Stimulated activated CD4-positive, alpha-beta T cell treated with anti-CD3 and anti-CD28 coated beads, Interleukin-12 subunit alpha, Interleukin-12 subunit beta, amount 100 ng/mL, for 24 hours (primary cell): ENCODE measurements at places on chromosomes 7 and 10.

- DNase-seq = no peak
Observed at GRCh38 chr10:127215866-127216265, 19.5 kb upstream of the INSYN2A start.

GRCh38 chr7:98878365-98879197 lies at the start of gene TRRAP:
Gene TRRAP, plus strand, starts transcription at chr7:98878532. Its CDS starts 2,619 bp downstream, at chr7:98881151.
- DNase-seq = peak; percentile 57

- DNase-seq = no peak
Observed at GRCh38 chr10:129411772-129412171, 55.3 kb upstream of the MGMT start.

- no peak for DNase-seq
Observed at GRCh38 chr10:132647424-132647823, 109.8 kb downstream of the INPP5A start.

DNA sequence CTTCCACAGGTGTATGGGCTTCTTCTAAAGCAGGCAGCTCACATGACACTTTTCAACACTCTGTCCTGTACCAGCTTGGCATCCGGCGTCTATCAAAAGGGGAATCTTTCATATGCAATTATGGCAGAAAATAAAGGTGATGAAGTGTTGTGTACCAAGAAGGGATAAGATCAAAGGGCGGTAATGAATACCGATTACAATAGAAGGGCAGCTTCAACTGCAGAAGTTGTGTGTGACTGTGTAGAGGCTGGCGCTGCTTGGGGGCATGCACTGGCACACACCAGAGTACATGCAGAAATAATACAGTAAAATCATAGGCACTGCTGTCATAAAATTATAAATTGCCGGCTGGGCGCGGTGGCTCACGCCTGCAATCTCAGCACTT lies 744.7 kb downstream of the LRMDA start:
- no peak for DNase-seq

- DNase-seq = no peak
Observed at GRCh38 chr10:93062514-93063143, 2.0 kb downstream of the CYP26C1 start.
